Foreskin fibroblast (primary cell): ENCODE measurements at places on chromosomes 5 and 9.

- DNase-seq, result peak; percentile 84
Measured at GRCh38 chr5:134549714-134550113, 24.2 kb downstream of the JADE2 start.

DNA sequence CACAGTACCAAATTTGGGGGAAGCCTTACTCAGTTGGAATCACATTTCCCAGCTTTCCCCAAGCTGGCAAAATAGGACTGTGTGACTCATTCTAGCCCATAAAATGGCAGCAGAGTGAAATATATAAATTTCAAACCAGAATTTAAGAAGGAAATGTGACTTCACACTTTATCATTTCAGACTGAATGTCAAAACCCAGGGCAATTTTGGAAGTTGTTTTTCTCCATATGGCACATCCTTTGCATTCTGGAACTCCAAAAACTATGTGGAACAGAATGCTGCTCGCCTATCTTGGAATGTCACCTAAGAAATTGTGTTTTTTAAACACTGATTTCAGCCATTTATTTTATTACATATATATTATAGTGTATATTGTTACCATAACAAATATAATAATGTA, 424.7 kb upstream of the ST8SIA4 start:
- DNase-seq, result peak; percentile 3

- DNase-seq, result peak; percentile 51
Measured at GRCh38 chr9:114894206-114894605, 36.2 kb downstream of the TNFSF8 start.

DNA sequence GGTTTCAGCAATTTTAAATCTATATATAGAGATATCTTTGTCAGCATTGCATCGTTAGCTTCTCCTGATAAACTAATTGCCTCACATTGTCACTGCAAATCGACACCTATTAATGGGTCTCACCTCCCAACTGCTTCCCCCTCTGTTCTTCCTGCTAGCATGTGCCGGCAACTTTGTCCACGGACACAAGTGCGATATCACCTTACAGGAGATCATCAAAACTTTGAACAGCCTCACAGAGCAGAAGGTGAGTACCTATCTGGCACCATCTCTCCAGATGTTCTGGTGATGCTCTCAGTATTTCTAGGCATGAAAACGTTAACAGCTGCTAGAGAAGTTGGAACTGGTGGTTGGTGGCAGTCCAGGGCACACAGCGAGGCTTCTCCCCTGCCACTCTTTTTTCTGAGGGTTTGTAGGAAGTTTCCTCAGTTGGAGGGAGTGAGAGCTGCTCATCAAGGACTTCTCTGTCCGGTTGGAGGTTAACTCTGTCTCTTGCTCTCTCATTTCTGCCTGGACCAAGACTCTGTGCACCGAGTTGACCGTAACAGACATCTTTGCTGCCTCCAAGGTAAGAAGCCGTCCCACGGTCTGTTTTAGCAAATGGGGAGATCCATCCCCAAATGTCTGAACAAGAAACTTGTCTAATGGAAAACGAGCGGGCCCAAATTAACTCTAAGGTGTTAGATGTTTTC, at the start of gene IL4:
Gene IL4, plus strand, starts transcription at position 51 of the 692 bp plus-strand sequence. Its CDS starts 62 bp downstream, at position 113.
- no peak for DNase-seq

DNA sequence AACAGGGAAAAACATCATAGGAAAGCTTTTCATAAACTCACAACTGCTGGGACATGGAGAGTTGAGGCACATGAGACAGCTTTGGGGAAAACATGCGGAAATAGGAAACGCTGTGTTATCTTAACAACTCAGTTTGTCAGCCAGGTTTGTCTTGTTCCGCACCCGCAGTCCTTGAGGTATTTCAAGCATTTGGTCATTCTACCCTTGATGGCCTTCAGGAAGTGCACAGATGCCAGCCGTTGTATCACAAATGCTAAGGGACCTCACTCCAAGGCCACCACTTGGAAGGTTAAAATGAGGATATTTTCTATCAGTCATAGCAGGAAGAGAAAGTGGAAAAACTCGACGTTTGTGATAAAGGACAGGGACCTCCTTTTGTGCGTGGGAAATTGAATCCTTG, 83.8 kb downstream of the TRIO start:
- no peak for DNase-seq

DNA sequence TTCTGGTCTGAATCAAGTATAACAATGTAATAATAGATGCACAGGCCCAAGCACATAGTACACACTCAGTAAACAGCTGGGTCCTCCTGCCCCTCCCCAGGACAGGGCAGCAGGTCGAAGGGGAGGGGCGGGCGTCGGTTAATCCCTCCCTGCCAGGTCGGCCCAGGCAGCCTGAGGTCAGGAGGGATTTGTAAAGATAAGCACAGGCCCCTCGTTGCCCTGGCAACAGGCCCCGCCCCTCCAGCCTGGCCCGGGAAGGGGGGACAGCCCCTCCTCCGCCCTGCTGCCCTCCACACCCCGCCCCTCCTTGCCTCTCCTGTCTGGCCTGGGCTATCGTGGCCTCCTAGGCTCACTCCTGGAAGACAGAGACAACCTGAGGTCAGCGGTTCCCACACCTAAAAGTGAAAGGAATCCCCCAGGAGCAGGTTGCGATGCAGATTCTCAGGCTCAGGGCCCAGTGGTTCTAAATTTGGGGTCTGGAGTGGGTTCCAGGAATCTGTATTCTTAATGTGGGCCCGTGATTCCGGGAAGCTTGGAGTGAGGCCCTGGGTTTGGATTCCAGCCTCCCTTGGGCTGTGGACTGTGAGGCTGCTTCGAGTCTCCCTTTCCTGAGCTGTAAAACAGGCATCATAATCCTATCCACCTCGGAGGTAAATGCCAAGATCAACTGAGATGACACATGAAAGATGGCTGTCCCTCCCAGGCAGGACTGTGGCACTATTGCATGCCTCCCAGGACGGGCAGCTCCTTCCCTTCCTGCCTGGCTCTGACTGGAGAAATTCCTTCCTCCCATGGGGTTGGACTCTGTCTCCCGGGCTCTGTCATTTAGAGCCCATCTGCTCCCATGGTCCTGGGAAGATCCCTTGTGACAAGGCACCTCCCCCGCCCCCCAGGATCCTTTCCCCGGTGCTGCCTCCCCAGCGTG, 4.4 kb downstream of the CRB2 start:
- no peak for DNase-seq

- DNase-seq, result no peak
Measured at GRCh38 chr5:154571325-154572035, 93.5 kb upstream of the HAND1 start.

DNA sequence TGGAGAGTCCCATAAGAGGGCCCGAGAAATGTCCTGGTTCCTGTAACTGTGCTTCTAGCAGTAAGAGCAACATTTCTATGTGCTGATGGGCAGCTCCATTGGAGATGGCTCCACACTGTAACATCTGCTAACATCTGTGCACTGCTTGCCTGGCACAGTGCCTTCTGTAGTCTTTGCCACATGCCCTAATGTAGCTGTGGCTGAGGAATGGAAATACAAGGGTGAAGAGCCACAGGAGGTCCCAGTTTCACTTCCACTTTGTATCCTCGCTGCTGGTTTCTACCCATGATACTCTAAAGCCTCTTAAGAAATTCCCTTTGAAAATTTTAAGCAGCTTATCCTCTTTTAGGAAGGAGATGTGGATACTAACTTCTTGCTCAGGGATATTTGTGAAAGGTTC, 97.4 kb downstream of the HOMER1 start:
- DNase-seq, result peak; percentile 68

DNA sequence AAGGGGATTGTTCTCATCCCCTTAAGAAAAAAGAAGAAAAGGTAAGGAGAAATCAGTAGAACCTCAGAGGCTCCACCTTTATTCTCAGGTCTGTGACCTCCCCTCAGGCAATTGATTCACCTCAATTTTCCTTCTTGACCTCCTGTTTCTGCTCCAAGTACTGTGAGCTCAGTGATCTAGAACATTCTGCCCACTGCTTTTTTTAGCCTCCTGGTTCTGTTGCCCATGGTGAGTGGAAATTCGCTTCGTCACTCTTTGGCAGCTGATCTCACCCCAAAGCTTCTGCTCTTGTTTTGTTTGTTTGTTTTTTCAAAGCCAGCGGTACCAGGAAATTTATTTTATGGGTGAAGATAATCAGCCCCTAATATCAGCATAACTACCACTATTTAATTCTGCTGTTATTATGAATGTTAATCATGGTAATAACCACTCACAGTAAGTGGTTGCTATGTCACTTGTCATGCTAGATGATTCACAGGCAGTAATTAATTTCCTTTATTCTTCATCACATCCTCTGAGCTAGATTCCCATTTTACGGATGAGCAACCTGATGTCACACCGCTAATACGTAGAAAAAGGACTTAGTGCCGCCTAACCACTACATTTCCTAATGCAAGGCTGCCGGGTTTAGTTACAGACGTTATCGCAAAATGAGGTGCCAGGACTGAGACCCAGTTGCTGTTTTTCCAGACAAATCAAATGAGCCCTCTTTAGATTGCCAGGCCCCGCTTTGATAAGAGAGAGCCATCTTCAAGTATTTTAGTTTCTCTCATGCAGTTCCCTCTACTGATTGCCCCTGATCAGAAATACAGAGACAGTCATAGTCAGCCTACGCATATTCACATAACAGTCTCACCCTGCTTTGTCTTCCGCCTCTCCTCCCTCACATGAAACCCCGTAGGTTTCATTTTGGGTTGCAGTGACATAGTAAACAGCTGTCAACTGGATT, 78.2 kb downstream of the CYFIP2 start:
- DNase-seq, result no peak

DNA sequence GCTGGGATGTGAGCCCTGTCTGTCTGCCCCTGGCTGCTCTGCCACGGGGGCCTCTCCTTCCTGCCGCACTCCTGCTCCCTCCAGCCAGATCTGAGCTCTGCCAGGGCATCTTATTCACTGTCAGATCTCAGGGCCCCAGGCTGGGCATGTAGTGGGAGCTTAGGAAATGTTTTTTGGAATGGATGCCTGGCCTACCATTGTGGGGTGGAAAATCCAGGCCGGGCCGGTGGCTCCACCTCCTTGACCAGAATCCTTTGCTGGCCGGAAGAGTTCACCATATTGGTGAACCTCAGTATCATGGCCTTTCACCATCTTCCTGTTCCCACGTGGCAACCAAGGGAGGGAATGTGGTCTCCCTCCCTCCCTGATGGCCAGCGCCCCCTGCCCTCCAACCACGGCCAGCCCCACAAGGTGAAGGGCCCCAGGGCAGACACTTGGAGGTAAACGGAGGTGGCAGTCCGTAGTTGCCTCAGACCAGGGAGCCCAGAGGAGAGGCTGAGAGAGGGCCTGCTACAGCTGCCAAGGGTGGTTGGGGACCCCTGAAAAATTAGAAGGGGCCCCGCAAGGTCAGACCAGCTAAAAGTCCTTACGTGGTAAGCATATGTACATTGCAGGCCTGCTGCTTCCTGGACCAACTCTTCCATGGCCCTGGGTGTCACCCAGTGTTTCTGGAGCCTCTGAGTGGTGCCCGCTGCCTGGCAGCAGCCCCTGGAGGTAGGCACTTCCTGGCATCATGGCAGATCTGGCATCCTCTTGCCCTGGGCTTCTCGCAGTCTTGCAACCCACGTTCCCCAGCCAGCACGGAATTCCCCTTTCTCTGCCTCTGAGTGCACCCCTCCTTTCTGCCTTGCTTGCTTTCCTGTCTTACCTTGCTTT, 153.3 kb downstream of the RGS3 start:
- no peak for DNase-seq

DNA sequence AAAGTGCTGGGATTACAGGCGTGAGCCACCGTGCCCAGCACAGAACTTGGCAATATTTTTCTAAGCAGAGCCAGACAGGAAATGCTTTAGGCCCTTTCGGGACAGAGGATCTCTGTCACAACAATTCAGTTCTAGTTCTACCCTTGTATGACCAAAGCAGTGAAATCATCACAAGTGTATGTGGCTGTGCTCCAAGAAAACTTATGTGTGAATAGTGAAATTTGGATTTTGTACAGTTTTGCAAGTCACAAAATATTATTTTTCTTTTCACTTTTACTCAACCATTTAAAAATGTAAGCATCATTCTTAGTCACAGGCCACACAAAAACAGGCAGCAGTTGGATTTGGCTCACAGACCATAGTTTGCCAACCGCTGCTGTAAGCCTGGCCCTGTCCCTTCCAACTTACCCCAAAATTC, 20.4 kb upstream of the PRUNE2 start:
- DNase-seq, result peak; percentile 93

DNA sequence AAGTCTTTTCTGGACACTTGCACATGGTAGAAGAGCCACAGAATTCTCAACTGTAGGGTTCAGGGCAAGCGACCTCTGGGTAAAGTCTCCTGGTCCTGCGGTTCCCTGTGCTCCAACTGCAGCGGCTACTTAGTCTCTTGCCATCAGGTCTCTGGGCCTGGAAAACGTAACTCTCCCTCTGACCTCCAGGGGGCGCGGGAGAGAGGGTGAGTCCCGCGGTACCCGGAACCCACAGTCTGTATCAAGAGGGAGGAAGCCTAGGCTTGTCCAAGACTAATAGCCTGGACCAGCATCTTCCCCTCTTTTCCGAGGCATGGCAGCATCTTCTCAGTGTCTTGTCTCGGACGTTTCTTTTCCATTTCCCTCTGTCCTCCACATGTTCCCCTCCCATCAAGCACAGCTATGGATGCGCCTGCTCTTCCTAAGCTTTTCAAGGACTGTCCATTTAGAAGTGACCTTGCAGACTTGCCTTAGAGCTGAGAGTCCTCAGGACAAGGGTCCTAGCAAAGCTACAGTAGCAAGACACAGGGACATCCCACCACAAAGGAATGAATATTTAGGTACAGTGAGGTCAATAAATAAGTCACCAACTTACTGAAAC, 59.3 kb downstream of the FSTL4 start:
- peak; percentile 49 for DNase-seq

- no peak for DNase-seq
Measured at GRCh38 chr9:14023285-14023684, 290.7 kb downstream of the NFIB start.

GRCh38 chr9:136488247-136489214, 5.7 kb upstream of the SEC16A start:
- peak; percentile 4 for DNase-seq

DNA sequence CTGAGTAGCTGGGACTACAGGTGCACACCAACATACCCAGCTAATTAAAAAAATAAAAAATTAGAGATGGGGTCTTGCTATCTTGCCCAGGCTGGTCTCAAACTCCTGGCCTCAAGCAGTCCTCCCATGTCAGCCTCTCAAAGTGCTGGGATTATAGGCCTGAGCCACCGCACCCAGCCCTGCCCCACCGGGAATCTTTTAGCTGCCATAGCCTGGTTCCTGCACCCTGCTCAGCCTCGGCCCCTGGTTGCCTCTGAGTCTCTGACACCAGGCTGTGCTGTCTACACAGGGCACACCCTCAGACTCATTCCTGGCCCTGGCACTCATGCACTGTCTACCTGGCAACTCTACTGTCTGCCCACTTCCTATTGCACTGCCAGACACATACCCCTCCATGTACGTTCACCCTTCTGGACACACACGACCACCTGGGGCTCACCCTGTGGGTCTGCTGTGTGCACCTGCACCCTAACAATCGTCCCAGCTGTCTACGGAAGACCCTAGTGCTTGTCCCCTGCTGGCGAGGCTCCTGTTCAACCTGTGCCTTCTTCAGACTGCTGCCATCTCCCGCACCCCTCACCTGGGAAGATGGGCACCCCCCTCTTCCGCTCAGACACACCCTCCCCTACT, 1.4 kb downstream of the PROP1 start:
- no peak for DNase-seq

GRCh38 chr5:57382655-57383054, 100.0 kb downstream of the ACTBL2 start:
- no peak for DNase-seq

- DNase-seq, result no peak
Measured at GRCh38 chr9:38359689-38360385, 32.7 kb upstream of the ALDH1B1 start.

- no peak for DNase-seq
Measured at GRCh38 chr5:55377810-55378209, 70.0 kb downstream of the MTREX start.
